Stimulated activated CD8-positive, alpha-beta memory T cell treated with anti-CD3 and anti-CD28 coated beads, Interleukin-15, amount 100 ng/mL, for 4 hours (primary cell): ENCODE measurements at places on chromosomes 1 and 21.

DNA sequence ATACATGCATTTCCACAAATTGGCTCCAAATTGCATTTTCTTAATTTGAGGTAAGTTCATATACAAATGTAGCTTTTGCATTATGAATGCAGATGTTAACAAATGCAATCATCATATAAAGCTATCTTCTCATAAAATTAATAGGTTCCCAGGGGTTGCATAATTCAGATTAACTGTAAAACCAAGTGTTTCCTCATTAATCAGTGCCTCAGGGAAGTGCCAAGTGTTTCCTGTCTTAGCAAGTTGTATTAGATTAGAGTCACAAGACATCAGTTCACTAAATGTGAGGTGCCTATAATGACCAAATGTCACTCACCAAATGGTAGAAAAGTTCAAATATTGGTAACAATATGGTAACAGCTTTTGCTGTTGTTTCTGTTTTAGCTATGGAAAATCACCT, 140.8 kb downstream of the PTGER3 start:
- no peak for DNase-seq

GRCh38 chr1:116167625-116168276, 56.6 kb downstream of the MAB21L3 start:
- DNase-seq, result no peak

DNA sequence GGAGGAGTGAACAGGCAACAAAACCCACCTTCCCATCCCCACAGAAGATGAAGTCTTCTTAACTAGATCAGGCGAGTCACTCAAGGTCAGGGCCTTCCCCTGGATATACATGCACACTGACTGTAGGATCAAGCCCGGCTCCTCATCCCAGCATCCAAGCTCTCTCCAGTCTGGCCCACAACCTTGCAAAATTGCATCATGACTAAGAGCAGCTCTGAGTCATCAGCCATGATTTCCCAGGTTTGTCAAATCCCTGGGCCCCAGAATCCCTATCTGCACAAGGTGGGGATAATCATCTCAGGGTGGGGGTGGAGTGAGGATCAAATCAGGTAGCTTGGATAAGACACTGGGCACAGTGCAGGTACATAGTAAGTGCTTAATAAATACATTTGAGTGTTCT, 199.3 kb upstream of the GRIK3 start:
- no peak for DNase-seq

DNA sequence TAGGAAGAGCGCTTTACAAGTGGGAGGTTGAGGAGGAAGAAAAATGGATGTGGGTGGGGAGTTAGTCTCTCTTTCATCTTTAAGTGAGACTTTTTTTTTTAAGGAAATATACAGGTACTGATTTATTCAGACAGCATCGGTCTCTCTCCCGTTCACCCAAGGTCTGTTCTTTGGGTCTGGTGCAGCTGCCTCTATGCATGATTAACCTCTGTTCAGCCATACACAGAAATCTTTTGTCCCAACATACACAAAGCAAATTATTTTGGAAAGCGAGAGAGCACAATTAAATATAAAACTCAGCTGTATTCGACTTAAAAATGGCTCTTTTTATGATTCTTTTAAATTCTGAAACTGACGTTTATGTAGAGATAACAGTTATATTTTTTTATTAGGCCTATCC, 11.0 kb downstream of the PROX1 start:
- DNase-seq, result no peak

DNA sequence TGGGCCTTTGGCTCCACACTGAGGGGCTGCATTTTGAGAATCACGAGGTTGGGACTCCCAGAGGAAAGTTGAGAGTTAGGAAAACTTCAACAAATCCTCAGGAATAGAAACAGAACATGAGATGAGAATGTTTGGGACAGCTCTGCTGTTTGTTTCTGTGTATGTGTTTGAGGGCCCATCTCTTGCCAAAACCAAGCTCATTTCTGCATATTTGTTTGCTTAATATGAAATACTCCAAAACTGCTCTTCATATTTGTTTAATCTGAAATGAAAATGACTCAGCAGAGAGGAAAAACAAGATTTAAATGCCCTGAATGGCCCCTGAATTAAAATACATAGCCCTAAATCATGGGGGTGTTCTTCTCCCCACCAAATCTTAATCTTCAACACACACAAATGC, 78.1 kb downstream of the DDR2 start:
- no peak for DNase-seq

DNA sequence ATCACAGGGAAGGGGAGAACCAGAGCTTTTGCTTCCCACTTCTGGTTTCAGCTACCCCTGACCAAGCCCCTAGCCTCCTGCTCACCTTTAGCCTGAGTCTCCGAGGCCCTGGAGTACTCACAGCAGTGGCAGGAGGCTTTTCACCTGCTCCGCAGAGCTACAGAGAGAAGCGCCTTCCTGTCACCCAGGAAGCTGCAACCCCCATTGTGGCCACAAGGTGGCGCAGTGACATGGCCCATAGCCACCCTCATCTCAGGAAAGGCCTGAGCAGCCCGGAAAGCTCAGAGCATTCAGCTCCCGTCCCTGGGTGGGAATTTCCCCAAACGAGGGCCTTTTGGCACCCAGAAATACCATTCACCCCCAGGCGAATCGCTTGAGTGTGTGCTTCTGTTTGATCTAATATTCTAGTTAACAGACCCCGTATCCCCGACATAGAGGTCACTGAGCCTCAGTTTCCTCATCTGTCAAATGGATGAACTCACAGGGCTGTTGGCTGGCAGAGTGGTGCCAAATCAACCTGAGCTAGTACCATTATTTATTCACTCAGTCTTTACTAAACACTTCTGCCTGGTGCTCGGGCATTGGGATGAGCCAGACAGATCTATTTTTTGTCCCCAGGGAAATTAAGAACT, 25.3 kb downstream of the A3GALT2 start:
- DNase-seq, result peak; percentile 64

DNA sequence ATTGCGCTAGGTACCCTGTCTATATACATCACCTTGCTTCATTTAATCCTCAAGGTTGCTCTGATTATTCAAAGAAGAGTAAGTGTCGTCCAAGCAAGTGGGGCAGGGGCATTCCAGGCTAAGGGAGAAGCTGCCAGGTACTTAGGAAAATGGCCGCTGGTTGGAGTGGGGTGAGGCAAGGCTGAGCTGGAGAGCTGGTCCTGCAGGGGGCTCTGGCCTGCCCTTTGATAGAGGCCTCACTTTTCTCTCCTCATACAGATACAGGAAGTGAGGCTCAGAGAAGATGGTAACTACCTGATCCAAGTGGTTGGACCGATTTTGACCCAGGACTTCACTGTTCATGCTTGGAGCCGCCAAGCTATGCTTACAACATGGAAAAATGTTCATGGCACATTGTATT, 86.9 kb upstream of the ZBTB40 start:
- no peak for DNase-seq

GRCh38 chr1:208349694-208350330, 105.6 kb upstream of the PLXNA2 start:
- no peak for DNase-seq

DNA sequence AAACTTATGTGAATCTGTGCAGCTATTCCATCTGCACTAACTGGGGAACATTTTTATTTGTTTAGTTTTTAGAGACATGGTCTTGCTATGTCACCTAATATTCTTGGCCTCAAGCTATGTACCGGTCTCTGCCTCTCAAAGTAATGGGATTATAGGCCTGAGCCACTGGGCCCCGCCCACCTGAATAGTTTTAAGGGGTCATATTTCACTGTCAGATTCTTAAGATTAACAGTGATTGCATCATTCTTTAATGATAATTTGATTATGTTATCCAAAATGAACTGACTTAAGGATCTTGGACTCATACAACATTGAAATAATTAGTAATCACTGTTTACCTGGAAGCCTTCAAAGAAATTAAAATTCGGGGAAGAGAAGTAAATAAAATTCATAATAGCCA, 12.6 kb upstream of the KLF18 start:
- DNase-seq, result no peak

- no peak for DNase-seq
Observed at GRCh38 chr21:18403735-18404450, at the start of gene TMPRSS15. Gene TMPRSS15, minus strand, starts transcription at chr21:18403785. Its CDS starts 163 bp downstream, at chr21:18403622.

- DNase-seq, result no peak
Observed at GRCh38 chr1:238552271-238552670, 661.5 kb upstream of the ZP4 start.

DNA sequence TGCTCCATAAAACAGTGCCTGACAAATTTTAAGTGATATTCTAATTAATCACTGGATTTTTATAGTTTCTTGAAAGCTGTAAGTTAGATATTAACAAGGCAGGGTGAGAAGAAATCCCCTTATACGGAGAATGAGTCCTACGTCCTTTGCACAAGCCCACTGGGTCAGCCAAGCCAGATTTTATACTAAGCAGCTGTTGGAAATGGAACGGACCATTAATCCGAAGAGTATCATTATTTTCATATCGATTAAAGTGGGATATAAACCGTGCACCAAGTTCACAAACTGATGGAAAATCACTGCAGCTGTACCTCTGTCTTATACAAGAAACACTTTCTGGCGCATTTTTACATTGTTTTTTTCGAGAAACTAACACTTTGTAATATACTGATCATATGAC, 35.2 kb downstream of the SPAG17 start:
- no peak for DNase-seq

GRCh38 chr1:25057188-25057587, 127.1 kb upstream of the RUNX3 start:
- no peak for DNase-seq
